ENCODE measurements at places on chromosomes 3 and 15.

- no peak for DNase-seq
These were observed 55.2 kb upstream of the CNTN6 start for GRCh38 chr3:1037631-1038030.

DNA sequence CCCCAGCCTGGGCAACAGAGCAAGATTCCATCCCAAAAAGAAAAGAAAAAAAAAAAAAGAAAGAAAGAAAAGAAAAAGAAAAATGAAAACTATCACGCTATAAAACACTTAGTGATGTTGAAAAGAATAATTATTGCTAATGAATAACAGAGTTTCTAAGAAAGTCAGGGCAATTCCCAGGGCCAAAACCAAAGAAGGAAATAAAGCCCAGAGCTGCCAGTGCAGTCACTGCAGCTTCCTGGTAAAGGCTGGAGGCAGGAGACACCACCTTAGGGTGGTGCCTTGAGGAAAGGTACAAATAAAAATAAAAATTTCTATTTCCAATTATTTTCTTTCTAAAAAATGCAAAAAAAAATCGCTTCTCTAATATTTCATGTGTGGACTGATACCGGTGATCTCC is 19.7 kb upstream of the UACA start:
- no peak for DNase-seq

DNA sequence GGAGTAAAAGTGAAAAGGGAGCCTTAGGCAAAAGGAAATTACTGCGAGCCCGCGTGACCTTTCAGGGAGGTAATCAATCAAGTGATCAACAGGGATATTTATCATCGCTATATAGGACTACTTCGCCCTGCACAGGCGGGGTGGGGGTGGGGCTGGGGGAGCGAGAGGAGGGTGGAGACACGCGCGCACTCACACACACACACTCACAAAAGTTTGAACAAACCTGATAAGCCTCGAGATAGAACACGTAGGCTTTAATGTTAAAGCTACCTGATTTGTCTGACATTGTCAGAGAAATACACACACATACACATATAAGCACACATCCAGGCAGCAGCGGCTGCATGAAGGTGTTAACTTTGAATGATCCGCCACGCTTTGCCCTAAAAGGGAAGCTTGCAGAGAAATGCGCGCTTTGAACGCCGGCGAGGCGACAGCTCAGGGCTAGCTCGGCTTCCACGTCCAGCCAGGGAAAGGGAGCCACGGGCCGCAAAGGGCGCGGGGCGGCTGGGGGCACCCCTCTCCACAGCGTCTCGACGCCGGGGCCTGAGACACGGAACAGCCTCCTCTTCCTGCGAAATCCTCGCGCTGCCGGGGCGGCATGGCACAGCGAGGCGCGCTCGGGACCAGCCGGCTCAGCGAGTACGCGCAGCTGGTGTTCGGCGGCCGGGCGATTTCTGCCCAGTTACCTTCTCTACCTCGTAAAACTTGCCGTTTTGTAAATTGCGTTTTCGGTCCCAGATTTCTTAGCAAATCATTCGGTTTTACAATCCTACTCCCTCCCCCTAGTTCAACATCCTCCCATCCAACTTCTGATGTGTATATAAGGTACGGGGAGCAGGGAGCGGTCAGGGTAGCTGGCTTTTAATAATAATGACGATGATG is 4.8 kb upstream of the MECOM start:
- no peak for DNase-seq

DNA sequence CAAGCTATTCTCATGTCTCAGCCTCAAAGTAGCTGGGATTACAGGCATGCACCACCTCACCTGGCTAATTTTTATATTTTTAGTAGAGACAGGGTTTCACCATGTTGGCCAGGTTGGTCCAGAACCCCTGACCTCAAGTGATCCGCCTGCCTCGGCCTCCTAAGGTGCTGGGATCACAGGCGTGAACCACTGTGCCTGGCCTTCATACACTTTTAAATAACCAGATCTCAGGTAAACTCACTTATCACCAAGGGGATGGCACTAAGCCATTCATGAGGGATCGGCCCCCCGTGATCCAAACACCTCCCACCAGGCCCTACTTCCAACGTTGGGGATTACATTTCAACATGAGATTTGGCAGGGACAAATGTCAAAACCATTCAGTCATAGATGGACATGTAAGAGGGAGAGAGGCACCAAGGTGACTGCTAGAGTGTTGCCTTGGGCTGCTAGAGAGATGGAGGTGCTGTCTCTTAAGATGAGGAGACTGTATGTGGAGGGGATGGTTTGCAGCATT is 13.3 kb upstream of the DOCK3 start:
- no peak for DNase-seq

All from stimulated activated CD4-positive, alpha-beta T cell treated with anti-CD3 and anti-CD28 coated beads, Interleukin-1b, Interleukin-23, amount 100 ng/mL, for 4 hours (primary cell).